ENCODE measurements at places on chromosomes 2 and 18.
A peak's percentile ranks its signal among the peaks of the same experiment; 100 is the strongest.

- no peak for DNase-seq
- no peaks in the 10 kb centered on the region for H3K36me3 ChIP-seq
Measured at GRCh38 chr18:49704334-49704733, 109.0 kb downstream of the ACAA2 start.

GRCh38 chr2:39007875-39008504 lies 112.9 kb downstream of the SOS1 start:
- H3K27ac ChIP-seq = no peak overlapping the region
- no peaks in the 10 kb centered on the region for H3K27me3 ChIP-seq
- no peaks in the 10 kb centered on the region for H3K4me1 ChIP-seq
- no peak overlapping the region for H3K4me3 ChIP-seq
- peaks cover 25% of the 10 kb centered on the region for H3K36me3 ChIP-seq

DNA sequence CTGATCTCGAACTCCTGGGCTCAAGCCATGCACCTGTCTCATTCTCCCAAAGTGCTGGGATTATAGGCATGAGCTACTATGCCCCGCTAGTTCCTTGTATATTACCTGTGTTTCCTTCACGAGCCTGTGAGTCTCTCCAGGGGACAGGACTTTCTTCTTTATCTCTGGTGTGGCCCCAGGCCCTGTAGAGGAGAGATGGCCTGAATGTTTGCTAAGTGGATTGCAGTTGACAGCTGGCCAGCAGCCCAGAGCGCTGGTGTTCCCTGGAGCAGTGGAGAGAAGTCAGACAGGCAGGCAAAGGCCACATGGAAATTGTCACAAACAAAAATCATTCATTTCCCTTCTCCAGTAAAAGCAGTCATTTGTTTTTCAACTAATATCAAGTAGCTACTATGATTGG lies 17.9 kb downstream of the LPIN1 start:
- no peaks in the 10 kb centered on the region for H3K27me3 ChIP-seq
- no peak overlapping the region for H3K27ac ChIP-seq
- H3K36me3 ChIP-seq = peaks cover 36% of the 10 kb centered on the region
- H3K4me3 ChIP-seq = no peak overlapping the region

DNA sequence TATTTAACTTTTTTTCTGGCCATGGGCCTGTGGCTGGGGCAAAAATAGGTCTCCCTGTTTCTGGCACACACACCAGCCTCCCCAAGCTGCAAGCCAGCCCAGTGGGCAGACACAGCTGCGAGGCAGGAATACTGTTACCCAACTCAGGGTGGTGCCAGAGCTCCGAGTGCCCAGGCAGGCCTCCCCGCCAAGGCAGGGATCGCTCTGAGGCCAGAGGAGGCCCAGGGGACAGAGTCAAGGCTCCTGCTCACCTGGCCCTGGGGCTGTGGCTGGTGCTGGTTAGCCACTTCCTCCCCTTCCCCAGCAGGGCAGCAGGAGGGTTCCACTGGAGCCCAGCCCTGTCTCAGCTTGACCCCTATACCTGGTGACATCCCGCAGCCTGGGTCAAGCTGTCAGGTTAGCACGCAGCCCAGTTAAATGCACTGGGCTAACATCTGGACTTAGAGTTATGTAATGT lies 67.1 kb upstream of the EPAS1 start:
- no peaks in the 10 kb centered on the region for H3K36me3 ChIP-seq
- no peak for DNase-seq
- no peak overlapping the region for H3K27ac ChIP-seq
- no peak overlapping the region for H3K4me3 ChIP-seq
- H3K4me1 ChIP-seq = peaks cover 21% of the 10 kb centered on the region

DNA sequence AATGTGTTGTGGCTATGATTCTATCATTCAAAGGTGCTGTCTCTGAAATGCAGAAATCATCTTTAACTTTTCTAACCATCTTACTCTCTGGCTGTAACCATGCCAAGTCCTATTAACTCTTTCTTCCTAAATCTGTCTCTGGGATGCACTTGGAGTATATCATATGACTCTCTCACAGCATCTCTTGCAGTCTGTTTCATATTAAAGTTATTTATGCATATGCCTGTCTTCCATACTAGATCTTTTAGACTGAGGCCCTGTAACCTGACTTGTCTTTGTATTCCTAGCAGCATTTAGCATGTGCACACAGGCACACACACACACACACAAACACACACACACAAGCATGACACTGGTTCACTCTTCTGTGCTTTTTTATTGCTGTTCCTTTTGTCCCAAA lies 320.6 kb downstream of the ETAA1 start:
- H3K27me3 ChIP-seq = no peaks in the 10 kb centered on the region
- H3K4me1 ChIP-seq = no peaks in the 10 kb centered on the region
- no peak overlapping the region for H3K4me3 ChIP-seq

DNA sequence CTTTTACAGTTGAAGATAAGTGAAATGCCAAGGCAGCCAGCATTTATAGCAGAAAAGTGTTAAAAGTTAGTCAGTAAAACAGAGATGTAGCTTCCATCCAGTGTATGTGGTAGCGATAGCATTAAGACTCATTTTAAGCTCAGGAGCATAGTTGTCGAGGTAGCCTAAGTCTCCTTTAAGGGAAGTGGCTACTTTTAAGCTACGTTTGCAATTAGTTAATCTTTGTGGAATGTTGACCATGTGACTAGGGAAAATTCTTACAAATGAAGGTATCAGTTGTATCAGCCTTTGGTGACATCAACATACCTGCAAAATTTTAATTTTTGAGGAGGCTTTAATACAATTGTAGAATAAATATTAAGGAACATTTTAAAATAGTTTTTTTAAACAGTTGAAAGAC lies 61.9 kb downstream of the LHCGR start:
- H3K36me3 ChIP-seq = no peaks in the 10 kb centered on the region
- no peak for DNase-seq
- H3K4me1 ChIP-seq = no peaks in the 10 kb centered on the region
- H3K27ac ChIP-seq = no peak overlapping the region

- no peaks in the 10 kb centered on the region for H3K27me3 ChIP-seq
- no peaks in the 10 kb centered on the region for H3K36me3 ChIP-seq
- peaks cover 67% of the 10 kb centered on the region for H3K4me1 ChIP-seq
- no peak for DNase-seq
Measured at GRCh38 chr2:43155851-43156411, 70.5 kb downstream of the ZFP36L2 start.

DNA sequence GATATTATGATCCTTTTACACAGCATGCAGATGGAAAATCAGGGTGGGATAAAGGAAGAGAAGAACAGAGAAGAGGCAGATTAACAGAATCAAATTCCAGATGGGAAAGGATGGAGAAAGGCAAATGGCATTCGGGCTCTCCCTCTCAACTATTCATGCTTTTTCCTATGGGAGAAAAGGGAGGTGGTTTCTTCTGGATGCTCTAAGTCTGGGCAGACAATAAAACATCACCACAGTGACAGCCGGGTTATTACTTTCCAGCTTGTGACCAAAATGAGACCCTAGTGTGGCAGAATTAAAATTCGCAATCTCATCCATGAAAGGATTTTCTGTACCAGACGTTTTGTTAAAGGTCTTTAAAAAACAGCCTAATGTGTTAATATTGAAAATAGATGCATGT lies 440.7 kb downstream of the RND3 start:
- H3K36me3 ChIP-seq = no peaks in the 10 kb centered on the region
- H3K4me1 ChIP-seq = no peaks in the 10 kb centered on the region
- DNase-seq = no peak
- H3K4me3 ChIP-seq = no peak overlapping the region
- no peak overlapping the region for H3K27ac ChIP-seq
- H3K27me3 ChIP-seq = no peaks in the 10 kb centered on the region

GRCh38 chr18:70469916-70470315 lies 181.1 kb downstream of the SOCS6 start:
- DNase-seq = no peak
- H3K4me3 ChIP-seq = no peak overlapping the region
- no peaks in the 10 kb centered on the region for H3K36me3 ChIP-seq
- no peak overlapping the region for H3K27ac ChIP-seq

DNA sequence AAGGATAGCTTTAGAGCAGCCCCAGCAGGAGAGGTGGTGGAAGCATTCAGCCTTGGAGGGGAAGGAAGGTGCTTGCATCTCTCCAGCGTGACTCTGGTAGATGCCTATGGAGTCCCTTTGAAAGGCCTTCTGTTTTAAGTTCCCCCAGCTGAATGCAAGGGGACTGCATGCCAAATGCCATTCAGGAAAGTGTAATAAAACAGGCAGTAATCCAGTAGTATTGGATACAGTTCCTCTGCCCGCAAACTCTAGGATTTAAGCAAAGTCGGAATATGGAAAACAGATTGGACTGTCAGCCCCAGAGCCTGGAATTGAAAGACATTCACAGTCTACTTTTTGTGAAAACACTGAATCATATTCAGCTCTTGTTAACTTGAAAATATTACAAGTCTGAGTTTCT lies 125.2 kb upstream of the GAREM1 start:
- no peak overlapping the region for H3K4me3 ChIP-seq
- H3K4me1 ChIP-seq = no peaks in the 10 kb centered on the region
- DNase-seq = no peak
- no peaks in the 10 kb centered on the region for H3K27me3 ChIP-seq

DNA sequence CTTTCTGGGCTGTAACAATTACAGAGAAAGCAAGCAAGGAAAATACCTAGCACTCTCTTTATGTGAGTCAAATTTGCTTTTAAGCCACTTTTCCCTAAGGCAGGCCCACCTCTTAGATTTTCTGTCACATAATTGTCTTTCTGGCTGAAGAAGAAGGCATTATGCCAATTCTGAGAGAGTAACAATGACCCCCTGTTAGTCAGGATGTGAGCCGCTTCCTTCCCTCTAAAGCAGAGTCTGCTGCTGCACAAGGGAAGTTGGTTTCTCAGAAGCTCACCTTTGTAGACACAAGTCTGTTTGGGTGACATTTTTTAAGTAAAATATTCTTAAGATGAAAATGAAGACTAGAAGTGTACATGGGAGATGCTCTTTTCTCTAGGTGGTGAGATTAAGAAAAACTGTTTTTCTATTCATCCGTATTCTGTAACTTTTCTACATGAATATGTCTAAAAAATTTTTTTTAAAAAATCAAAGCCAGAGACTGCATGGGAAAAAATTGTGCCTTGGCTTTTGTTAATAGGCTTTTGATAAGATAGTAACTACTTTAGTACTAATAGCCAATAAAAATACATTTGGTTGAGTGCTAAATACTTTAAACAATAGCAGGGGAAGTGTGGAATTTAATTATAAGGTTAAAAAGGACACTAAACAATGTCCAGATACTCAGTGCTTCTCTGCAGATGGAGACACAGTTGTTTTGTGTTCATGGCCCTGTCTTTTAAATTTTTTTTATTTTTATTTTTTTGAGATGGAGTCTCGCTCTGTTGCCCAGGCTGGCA lies 33.4 kb upstream of the VPS54 start:
- DNase-seq = peak; percentile 11
- H3K4me1 ChIP-seq = peaks cover 28% of the 10 kb centered on the region
- H3K27me3 ChIP-seq = no peaks in the 10 kb centered on the region
- no peak overlapping the region for H3K4me3 ChIP-seq

DNA sequence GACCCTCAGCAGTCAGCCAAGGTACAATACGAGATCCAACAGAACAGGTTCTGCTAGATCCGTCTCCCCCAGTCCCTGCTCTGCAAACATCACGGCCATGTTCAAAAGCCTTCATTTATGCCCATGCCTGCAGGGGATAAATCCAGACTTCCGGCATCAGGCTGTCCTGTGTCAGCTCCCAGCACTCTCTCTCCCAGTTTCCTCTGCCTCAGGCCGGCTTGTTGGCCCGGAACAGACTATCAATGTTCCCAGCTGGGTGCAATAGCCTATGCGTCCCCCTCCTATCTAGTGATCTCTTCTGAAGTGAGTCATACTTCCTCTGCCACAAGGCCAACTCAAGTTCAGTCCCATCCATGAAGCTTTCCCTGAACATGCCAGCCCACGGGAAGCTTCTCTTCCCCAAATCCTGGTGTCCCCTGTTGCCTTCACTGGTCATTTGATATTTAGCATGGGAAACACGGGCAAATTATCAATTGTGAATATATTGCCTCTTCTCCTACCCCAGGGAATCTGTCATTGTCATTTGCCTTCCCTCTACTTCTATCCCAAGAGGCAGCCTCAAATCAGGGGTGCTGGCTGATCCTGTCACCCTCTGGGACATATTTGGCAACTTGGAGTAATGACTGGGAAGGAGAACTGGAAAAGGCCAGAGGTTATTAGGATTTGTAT lies 51.1 kb downstream of the CAPN13 start:
- H3K27me3 ChIP-seq = no peaks in the 10 kb centered on the region
- no peaks in the 10 kb centered on the region for H3K4me1 ChIP-seq
- no peak overlapping the region for H3K27ac ChIP-seq
- H3K36me3 ChIP-seq = no peaks in the 10 kb centered on the region
- no peak overlapping the region for H3K4me3 ChIP-seq

- no peak for DNase-seq
- H3K27ac ChIP-seq = no peak overlapping the region
- H3K4me3 ChIP-seq = no peak overlapping the region
- no peaks in the 10 kb centered on the region for H3K36me3 ChIP-seq
- no peaks in the 10 kb centered on the region for H3K4me1 ChIP-seq
Measured at GRCh38 chr2:148607566-148607965, 37.0 kb upstream of the EPC2 start.

DNA sequence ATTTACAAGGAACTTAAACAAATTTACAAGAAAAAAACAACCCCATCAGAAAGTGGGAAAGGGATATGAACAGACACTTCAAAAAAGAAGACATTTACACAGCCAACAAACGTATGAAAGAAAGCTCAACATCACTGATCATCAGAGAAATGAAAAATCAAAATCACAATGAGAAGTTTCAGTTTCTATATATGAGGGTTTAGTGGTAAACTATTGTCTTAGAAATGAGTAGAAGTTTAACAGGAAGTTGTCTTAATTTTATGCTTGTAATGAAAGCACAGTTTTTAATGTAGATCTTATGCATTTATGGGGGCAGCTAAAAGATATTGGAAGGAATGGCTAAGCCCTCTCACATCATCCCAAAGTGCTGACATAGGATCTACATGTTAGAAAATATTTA lies 325.4 kb downstream of the ERBB4 start:
- no peak overlapping the region for H3K4me3 ChIP-seq
- H3K27me3 ChIP-seq = no peaks in the 10 kb centered on the region
- no peaks in the 10 kb centered on the region for H3K36me3 ChIP-seq
- H3K4me1 ChIP-seq = no peaks in the 10 kb centered on the region

DNA sequence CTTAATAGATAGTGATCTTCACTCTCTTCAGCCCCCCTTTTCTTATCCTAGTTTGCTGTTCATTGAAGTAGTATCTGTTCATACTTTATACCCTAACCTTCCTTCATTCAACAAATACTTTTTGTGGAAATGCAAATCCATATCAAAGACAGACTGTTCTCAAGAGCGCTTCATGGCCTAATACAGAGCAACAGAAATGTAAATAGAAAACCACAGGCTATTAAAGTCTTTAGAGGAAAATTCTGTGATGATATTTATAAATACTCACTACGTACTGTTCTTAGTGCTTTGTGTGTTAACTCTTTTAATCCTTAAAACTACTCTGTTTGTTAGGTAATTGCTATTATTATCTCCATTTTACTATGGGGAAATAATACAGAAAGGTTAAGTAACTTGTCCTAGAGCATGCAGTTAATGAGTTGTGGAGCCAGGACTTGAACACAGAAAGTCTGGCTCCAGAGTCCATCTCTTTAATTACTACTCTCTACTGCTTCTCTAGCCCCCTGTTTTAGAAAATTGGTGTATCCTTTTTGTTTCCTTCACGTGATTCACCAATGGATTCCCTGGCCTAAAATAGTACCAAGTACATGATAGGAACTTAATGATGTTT lies 2.9 kb downstream of the MDH1 start:
- peaks cover 32% of the 10 kb centered on the region for H3K4me1 ChIP-seq
- H3K27me3 ChIP-seq = no peaks in the 10 kb centered on the region
- peaks cover 15% of the 10 kb centered on the region for H3K36me3 ChIP-seq

Data from CD4-positive, alpha-beta memory T cell (primary cell).